ENCODE measurements at places on chromosomes 12 and 14.

- no peak for DNase-seq
These were observed 102.9 kb downstream of the PIWIL1 start for GRCh38 chr12:130440411-130441080.

- DNase-seq, result peak; percentile 66
These were observed 193.3 kb downstream of the ANO4 start for GRCh38 chr12:100987552-100988521.

GRCh38 chr14:48665077-48665784, 920.9 kb downstream of the RPS29 start:
- DNase-seq, result no peak

- DNase-seq, result peak; percentile 23
These were observed 65.3 kb upstream of the TMEM233 start for GRCh38 chr12:119528241-119528640.

- peak; percentile 88 for DNase-seq
These were observed at the start of gene RNF212B for GRCh38 chr14:23237772-23238594. RNF212B (plus strand) TSS chr14:23237936; CDS start chr14:23240346, 2,410 bp downstream.

DNA sequence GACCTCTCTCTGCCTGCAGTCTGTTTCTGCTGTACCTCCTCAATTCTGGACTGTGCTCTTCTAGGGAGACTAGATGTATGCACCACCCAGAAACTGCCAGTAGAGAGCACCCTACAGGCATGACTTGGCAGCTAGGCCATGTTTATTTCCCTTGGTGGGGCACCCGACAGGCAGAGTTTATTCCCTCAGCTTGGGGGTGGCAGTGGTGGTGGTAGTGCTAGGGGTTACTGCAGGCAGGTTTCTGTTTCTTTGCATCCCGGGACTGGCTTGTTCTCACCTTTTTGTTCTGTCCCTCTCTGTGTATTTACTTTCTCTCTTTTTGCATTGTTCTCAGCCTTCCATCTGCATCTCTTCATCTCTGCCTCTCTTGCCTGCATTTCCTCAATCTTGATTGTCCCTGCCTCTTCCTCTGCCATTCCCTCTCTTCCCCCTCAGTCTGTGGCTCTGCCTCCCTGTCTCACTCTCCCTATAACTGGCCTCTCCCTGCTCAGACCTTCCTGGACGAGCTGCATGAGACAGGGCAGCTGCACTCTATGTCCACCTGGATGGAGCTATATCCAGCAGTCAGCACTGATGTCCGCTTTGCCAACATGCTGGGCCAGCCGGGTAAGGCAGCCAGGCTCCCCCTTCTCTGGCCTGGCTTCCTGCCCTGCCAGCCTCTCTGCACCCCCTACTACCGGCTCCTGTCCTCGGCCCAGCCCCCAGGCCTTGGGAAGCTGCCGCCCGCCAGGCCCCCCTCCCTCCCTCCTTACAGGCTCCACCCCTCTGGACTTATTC, 13.8 kb downstream of the PRPF40B start:
- DNase-seq, result peak; percentile 68

DNA sequence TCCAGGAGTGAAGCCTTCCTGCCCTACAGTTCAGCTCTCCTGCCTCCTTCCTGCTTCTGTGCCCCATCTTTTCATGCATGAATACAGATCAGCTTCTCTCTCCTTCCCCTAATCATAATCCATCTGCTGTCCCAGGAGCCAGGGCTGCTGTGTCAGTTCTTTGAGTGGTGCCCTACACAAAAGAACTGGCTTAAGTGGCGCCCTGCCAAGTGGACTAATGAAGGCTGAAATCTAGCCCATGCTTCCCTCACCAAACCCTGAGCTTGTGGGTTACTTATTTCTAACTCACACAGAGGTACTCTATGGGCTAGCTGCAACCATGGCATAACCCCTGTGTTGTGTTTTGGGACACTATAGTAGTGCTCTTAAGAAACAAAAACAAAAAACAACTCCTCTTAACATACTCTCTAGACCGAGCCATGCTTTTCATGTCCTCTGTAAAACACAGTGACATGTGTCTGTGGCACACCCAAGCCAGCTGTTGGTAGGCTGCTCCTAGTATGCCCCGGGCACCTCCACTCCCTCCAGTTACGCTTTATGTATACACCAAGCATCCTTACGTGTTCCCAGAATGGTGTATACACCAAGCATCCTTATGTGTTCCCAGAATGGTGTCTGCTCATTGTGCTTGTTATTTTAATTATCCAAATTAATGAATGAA, 19.3 kb upstream of the ETV6 start:
- DNase-seq, result no peak

GRCh38 chr14:97747316-97747715, 950.1 kb downstream of the VRK1 start:
- DNase-seq, result no peak

DNA sequence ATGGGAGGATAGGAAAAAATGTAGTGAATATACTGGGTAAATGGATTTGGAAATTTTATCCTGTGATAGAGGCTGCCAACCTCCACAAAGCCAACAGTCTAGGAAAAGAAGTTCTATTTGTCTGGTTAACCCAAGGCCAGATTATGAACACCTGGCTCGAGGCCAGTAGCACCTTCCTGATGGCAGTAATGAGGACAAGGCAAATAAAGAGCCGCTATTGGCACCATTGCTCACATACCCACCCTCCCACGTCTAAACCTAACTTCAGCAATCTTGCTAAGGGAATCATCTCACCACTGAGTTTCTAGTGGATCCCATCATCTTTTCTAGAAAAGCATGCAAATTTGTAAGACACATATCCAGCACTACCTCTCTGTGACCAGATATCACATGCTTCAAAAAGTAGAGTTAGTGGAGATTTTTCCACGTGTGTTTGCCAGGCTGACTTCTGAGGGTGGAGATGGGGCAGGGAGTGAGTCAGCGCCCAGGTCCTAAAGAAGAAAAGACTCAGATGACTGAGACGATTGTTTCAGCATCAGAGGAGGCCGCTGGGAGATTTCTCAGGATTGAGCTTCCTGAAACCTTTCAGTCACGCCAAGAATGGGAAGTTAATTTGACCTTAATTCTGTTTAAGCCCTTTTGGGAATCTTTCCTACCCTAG, 362.9 kb downstream of the EMP1 start:
- no peak for DNase-seq

- no peak for DNase-seq
These were observed 47.2 kb downstream of the FGD4 start for GRCh38 chr12:32446316-32447119.

DNA sequence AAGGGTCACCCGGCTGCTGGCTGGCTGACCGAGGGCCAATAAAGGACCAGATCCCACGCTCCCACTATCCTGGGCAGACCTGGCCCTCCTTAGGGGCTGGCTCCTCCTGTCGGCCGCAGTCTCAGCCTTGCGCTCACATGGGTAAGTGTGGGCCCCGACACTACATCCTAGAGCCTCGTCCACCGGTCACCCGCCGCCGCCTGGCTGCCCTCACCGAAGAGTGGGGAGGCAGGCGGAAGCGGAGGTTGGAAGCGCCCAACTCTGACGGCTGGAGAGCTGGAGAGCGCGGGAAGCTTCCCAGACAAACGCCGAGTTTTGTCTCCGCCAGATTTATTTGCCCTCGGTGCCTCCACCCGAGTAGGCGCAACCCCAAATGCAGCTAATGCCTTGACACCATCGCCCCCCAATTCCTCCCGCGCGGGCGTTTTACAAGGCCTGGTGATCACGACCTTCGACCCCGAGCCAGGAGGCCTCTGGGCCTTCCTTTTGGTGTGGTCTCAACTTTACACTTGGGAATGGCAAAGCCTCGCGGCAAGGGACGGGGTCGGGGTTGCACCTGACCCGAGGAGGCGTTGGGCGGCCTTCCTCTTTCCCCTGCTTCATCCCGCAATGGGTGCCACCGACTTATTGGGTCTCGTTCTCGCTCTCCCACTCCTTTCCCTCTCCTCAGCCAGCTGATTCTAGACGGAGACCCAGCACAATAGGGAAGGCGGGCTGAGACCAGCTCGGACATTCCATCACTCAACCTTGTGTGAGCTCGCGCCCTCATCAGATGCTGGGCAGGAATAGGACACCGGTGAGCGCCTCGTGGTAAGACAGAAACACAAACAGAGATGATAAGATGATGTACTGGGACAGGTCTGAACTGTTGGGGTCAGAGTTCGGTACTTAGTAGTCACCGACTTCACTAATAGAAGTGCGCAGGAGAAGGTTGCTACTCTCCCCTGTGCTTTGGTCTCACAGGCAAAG, 78.3 kb upstream of the ANO4 start:
- DNase-seq, result no peak

DNA sequence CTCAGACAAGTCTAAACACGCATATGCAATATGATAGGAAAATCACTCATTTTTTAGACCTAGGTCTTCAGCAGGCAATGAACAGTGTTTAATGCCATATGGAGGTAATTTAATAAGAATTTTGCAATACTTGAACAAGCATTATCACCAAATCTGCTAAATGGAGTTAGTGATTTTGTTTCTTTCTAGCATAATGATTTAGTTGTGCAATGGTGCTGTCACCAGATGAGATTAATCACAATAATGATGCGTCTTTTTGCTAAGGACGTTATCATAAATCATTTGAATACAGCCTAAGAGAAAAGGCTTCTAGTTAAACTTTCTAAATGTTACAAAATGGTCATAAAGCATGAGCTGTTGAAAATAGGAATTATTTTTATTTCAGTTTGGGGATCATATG, 170.0 kb upstream of the SLC16A7 start:
- DNase-seq, result no peak
